ENCODE measurements at places on chromosomes 3 and 15.

DNA sequence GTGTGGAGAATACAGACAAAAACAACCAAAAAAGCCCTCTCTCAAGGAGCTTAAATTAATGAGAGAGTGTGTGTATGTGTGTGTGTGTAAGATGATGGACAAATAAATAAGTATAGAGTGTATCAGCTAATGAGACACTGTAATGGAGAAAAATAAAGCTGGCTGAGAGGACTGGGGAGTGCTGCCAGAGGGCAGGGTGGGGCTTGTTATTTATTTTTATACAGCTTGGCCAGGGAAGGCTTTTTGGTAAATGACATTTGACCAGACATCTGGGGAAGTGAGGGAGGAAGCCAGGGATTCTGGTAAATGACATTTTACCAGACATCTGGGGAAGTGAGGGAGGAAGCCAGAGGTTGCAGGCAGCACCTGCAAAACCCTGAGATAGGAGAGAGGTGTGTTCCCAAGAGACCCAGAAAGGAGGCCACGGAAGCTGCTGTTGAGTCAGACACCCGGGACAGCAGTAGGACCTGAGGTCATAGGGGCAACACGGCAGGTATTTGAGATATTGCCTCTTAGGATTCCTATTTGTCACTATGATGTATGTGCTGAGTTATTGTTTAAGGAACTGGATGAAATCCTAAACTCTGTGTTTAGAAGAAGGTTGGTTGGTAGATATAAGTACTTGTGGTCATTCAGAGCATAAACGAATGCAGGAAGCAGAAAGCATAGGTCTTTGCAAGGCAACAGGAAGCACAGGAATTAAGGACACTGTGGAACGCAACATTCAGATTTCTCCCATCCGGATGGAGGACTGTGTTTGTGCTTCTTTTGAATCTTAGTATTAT, 2.7 kb downstream of the SV2B start:
- no peak for DNase-seq

DNA sequence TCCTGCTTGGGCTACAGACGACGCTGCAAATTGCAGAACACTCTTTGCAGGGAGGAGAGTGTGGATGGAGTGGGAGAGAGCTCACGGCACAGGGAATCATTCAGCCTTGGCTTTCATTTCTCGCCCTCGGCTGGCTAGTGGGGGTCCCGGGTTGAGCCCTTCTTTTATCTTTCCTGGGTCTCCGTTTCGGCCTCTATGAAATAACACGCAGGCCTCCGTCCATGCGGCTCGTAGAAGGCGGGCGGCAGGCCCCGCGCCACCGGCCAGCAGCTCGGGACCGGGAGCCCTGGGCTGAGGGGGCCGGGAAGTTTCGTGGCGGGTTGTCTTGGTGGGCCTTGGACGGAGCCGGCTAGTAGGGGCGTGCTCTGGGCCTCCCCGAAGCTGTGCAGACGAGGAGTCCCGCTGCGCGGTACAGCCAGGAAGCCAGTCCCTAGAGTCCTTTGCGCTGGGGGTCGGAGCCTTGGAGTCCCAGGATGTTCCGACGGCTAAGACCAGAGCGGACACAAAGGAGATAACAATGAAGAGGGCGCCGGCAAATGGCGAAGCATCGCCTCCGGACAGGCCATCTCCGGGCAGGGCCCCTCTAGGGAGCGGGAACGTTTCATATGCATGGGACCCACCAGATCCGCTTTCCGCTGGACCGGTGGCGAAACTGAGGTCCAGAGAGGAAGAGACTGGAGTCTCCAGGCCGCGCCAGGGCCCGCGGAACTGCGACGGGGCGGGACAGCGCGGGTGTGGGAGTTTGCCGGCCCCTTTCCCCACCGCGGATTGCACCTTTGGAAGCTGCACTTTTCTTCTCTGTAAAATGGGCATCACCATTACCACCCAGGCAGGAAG, 4.3 kb downstream of the RNU6-1 start:
- DNase-seq = no peak

- no peak for DNase-seq
These were observed 924.4 kb downstream of the IGSF11 start for GRCh38 chr3:118110211-118110610.

DNA sequence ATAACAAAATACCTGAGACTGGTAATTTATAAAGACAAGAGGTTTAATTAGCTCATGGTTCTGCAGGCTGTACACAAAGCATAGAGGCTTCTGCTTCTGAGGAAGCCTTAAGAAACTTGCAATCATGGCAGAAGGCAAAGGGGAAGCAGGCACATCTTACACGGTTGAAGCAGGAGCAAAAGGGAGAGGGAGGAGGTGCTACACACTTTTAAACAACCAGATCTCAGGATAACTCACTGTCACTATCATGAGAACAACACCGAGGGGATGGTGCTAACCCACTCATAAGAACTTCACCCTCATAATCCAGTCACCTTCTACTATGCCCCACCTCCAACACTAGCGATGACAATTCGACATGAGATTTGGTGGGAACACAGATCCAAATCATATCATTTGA, 54.4 kb downstream of the ATP8B4 start:
- no peak for DNase-seq

- DNase-seq = no peak
These were observed 848 bp downstream of the SYNM start for GRCh38 chr15:99105514-99106341.

- no peak for DNase-seq
These were observed 40.3 kb downstream of the SLC6A20 start for GRCh38 chr3:45756055-45756454.

DNA sequence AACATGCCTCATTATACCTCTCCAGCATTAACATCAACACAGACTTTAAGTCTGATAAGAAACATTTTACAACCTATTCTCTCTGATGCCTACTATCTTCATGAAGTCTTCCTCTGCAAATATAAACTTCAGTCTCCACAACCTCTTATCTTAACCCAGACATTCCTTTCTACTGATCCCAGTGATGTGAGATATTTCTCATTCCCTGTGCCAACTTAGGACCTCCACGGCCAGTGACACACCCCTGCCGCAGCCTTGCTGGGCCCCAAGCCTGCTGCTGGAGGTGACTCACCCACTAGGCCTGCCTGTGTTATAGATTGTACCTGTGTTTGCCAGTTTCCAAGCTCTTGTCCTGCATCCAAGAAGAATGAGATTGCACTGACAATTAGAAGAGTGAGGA, 734.5 kb upstream of the CADM2 start:
- DNase-seq = no peak

- no peak for DNase-seq
These were observed 28.8 kb upstream of the KLF13 start for GRCh38 chr15:31297575-31298456.

- DNase-seq = peak; percentile 29
These were observed 89.3 kb upstream of the C2CD4B start for GRCh38 chr15:62254137-62254934.

GRCh38 chr3:126474498-126475412, 936 bp downstream of the ZXDC start:
- DNase-seq = peak; percentile 17

GRCh38 chr3:44530911-44531310, 24.1 kb upstream of the ZKSCAN7 start:
- no peak for DNase-seq

GRCh38 chr15:64530472-64530871, 70.1 kb downstream of the ZNF609 start:
- no peak for DNase-seq

DNA sequence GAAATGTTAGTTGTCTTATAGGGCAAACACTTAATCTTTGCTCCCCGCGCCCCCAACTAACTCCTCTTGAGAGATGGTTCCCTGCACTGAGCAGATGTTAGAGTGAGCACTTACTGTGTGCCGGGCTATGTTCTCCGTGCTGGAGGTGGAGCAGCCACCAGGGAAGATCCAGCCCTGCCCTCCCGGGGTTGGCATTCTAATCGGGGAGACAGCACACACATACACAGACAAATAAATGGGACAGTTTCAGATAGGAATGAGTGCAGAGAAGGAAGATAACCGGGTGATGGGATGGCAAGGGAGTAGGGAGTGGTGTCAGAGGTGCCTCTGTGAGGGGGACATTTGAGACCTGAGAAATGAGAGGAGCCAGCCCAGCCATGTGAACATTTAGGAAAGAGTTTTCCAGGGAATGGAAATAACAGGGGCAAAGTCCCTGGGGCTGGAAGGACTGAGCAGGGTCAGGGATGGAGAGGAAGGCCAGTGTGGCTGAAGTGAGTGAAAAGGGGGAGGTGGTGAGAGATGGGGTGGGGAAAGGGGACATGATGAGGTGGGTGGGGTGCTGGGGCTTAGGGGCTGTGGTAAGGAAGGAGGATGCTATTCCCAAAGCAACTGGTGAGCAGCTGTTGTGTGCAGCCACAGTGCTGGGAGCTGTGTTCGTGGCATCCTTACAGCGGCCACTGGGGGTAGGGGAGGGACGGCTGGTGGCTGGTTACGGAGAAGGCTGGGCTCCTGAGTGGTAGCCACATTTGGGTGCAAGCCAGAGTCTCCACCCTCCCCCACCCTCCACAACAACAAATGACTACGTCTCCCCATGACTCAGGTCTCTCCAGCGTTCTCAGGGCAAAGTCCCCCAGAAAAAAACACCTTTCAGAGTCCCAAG, 15.4 kb upstream of the FGD5 start:
- no peak for DNase-seq

DNA sequence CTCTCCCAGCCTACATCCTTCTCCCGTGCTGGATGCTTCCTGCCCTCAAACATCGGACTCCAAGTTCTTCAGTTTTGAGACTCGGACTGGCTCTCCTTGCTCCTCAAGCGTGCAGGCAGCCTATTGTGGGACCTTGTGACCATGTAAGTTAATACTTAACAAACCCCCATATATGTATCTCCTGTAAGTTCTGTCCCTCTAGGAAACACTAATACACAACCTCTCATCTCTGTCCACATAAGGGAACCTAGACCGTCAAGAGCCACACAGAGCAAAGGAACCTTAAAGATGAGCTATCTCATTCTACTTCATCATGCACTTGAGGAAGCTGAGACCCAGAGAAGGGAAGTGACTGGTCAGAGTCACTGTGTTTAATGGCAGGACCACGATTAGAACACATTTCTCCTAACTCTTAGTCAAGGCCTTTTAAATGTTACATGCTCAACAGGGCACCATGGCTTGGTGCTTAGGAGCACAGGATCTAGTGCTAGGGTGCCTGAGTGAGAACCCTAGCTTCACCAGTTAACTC, 50.3 kb downstream of the NPTN start:
- DNase-seq = no peak
